Activated CD8-positive, alpha-beta memory T cell treated with anti-CD3 and anti-CD28 coated beads for 24 hours (primary cell): ENCODE measurements at places on chromosomes 7 and 10.
A peak's percentile ranks its signal among the peaks of the same experiment; 100 is the strongest.

DNA sequence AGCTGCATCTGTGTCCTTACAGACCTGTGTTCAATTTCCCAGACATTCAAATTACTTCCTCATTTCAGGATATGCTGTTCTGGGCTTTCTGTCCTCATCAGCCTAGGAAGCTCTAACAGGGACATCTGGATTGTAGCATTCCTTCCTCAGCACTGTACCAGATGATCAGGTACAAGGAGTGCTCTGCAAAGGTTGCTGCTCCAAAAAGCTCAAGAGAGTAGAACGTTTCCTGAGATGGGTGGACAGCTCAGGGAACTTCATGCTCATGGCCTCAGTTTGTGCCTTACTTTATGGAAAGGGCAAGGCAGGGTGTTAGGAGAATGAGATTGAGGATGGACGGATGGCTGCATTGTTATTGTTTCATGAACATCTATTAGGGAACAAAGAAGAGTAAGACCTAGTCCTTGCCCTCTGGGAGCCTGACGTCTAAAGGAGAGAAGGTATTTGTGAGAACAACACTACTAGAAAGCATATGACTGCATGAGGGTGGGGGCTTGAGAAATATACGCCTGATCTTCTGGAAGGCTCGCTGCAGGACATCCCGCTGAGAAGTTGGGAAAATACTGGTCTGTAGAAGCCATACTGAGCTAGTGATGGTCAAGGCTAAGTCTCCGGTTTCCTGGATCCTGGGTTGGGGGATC, 10.5 kb upstream of the ZNF212 start:
- DNase-seq, result no peak

- DNase-seq, result no peak
Observed at GRCh38 chr7:103718482-103719061, 270.9 kb downstream of the RELN start.

GRCh38 chr7:70334871-70335270, 736.6 kb downstream of the AUTS2 start:
- DNase-seq, result no peak

DNA sequence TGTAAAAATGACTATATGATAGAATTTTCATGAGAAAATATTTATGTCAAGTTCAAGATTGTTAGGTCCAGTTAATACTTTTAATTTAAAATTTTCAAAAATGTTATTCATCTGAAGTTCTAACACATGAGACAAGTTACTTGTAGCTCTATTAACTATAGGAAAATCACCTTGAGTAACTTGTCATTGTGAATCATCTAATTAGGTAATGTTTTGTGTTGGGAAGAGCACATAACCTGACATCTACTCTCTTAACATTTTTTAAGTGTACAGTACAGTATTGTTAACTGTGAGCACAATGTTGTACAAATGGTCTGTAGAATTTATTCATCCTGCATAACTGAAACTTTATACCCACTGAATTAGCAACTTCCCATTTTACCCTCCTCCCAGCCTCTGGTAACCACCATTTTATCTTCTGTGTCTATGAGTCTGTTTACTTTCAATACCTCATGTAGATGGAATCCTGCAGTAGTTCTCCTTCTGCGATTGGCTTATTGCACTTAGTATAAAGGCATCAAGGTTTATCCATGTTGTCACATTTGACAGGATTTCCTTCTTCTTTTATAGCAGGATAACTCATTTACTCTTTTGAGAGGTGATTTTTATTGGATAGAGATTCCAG, 54.6 kb downstream of the ARL4A start:
- DNase-seq, result no peak

DNA sequence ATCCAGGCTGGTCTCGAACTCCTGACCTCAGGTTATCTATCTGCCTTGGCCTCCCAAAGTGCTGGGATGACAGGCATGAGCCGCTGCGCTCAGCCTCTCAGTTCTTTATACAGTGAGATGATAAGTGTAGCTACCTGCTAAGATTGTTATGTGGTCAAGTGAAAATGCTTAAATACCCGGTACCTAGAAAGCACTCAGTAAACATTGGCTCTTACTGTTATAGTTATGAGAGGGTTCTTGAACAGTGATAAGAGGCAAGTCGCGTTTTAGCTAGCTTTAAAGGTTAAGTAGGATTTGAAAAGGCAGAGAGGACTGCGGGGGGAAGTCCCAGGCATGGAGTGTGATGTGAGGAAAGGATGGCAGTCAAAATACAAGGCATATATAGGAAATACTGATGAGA, 4.5 kb downstream of the ZKSCAN1 start:
- no peak for DNase-seq

- DNase-seq, result no peak
Observed at GRCh38 chr7:17103984-17104383, 194.5 kb upstream of the AHR start.

DNA sequence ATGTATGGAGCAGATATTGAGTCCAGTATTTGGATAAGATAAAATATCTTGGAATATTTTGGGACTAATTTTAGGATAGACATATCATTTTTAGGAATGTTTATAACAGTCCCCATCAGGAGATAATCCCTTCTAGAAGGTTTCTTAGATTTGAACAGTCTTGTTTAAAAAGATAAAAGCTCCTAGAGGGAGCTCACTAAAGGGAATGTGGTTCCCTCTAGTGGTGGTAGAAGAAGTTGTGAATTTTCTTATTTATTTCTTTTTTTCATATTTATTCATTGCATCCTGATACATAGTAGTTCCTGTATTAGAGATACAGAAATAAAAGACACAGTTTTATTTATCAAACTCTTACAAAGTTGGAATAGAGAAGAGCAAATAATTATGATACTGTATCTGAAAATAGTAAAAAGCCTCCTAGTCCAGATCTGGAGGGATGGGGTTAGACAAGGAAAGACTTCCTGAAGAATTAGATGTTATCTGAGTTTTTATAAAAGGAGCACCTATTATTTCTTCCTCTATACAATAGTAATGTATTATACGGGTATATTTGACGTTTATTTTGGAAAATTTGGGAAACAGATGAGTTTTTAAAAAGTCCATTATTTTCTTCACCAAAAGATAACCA, 24.5 kb upstream of the KLF14 start:
- DNase-seq, result no peak

- DNase-seq, result no peak
Observed at GRCh38 chr10:9294865-9295264, 1240.4 kb downstream of the GATA3 start.

DNA sequence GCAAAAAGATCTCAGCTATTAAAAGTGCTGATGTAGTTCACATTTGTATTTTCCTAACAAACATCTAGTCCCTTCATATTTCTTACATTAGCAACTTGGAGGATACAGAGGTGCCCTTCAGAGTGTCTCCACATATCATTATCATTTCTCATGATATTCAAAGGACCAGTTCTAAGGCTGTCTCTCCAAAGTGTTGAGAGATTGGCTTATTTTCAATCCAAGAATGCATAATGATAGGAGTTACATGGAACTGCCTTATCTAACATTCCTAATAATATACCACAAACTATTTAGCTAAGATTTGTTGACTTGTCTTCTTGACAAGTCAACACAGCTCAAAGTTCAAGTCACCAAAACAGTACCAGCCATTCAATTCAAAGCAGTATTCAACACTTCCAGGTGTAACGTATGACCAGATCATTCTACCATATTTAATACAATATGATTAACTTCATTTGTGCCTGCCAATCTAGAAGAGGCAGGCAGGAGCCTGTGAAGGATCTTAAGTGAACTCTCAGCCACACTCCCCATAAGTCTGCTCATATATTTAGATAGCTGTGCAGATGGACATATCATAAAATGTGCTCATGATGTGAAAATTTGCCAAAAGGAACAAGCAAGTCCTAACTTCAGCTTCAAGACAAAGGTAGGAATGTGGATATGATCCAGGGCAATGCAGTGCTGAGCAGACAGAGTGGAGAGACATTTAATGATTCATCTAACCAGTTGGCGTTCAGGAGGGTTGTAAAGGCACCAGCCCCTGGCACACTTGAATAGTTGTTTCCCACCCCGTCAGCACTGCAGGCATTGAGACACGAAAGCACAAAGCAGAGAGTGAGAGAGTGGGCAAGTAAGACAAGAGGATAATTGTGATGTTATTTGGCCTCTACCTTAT, 108.3 kb downstream of the MTERF1 start:
- DNase-seq, result no peak

DNA sequence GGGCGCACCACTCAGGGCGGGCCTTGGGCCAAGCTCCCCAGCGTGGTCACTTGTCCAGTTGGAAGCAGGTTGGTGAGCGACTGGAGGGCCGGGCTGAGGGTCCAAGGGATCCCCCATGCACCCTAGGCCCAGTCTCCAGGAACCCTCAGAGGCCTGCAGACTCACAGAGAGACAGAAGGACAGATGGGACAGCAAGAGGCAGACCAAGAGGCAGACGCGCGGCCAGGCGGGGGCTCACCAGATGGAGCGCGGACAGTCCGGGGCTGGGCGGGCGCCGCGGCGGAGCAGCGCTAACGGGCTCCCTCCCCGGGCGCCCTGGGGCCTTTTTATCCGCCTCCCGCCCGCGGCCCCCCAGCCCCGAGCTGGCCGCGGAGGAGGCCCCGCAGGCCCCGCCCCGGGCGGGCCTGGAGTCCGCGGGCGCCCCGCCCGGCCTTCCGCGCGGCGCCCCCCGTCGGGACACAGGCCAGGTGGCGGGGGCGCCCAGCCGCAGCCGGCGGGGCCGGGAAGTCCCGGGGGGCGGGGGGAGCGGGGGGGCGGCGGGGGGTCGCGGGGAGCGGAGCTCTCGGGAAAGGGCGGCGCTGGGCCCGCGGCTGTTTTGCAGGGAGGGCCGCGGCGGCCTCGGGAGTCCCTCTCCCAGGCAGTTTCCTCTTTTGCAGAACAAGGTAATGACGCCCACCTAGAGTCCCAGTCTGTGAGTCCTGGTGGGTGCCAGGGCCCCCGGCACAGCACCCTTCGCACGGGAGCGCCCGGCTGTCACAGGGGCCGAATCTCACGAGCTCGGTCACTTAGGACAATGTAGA, at the start of gene LOXL4:
Gene LOXL4 (minus strand): TSS at position 301 of the 800 bp plus-strand sequence. CDS start 5,175 bp downstream, outside the sequence.
- peak; percentile 58 for DNase-seq

DNA sequence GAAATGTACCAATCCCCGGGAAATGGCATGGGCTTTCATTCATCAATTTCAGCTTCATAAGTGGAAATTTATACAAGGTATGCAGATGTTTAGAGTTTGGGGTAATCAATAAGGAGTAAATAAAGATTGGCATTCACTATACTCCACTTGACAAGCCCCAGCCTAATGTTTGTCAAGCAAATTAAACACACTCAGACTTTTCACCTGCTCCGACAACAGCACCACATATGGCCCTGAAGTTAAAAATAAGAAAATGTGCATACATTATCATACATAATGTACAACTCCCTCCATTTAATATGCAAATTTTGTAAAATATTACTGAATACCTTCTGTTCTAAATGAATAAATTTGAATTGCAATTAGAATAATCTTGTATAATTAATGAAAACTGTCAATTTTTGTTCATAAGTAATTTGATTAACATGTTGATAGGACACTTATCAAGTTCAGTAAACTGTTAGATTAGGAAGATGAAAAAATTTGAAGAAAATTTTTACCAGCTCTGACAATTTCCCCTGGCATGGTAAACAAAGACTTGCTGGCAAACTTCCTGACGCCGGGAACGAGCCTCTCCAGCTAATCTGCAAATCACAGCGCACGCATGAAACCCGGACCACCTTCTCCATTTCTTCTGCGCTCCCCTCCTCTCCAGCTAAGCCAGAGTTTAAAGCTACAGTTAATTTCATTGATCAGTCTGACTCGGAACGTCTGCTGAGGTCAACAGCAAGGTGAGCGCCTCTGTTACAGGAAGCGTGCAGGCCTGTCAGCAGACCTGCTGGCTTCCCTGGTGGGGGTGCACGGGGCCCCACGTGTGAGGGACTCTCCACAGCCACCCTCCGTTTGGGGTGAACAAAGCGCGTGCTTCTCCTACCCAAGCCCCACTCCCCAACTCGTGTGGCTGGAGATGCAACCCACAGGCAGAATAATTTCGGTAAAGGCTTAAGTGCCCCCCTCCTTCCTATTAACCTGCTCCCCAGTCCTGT, 70.7 kb downstream of the EBF3 start:
- no peak for DNase-seq

- no peak for DNase-seq
Observed at GRCh38 chr7:36205803-36206202, 52.7 kb downstream of the EEPD1 start.

GRCh38 chr7:112197322-112197721, 8.9 kb downstream of the DOCK4 start:
- no peak for DNase-seq

DNA sequence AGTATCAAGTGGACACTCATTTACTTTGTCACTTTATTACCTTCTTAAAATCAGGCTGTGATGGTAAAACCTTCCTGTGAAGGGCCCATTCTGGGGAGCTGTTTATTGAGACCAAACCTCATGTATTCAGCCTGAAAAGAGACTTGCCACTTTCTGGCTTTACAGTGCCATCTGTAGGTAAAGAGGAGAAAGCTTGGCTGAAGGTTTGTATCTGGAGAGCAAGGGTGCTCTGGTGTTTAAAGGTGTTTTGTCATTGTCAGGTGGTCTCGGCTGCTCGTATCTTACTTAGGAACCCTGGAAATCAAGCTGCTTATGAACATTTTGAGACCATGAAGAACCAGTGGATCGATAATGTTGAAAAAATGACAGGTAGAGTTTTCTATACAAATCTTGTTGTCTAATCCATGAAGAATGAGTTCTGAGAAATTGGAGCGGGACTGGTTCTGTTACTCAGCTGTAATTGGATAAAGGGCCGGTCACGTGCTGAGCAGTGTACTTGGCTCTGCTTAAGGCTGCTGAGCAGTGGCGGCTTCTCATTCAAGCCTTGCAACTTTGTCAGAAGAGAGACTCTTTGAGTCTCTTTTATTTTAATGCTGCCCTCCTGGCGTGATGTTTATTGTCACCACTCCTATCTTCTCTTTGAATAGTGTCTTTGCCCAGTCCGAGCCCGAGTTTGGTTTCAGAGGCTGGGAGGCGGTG, 46.9 kb downstream of the AP3M1 start:
- no peak for DNase-seq

DNA sequence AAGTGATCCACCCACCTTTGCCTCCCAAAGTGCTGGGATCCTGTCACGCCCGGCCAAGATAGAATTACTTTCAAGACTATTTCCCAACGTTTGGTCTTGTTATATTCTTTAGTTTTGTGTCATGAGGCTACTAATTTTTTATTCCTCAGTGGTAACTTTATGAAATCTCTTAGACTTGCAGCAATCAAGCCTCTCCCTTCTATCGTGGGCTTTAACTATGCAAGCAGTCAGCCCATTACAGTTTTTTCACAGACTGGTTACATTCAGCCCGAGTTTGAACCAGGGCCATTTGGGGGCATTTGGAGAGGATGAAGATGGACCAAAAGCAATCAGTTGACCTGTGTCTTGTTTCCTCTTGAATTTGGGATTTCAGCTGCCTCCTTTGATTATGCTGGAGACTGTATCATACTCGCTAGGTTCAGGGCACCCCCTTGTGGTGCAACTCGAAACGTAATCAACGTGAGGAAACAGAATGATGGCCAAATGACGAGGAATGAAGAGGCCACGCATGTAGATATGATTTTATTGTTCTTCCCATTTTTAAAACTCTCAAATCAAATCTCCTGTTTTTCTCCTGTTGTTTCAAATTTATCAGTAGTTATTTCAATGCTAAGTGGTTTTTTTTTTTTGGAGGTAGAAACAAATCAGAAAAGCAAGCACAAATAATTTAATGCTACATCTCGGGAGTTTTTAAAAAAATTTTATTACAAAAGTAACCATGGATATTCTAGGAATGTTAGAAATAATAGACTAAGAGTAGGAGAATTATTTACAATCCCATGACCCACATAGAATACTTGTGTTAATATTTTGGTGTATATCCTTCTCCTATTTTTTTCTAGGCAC, 151.6 kb downstream of the KIAA1217 start:
- DNase-seq, result no peak

- DNase-seq, result no peak
Observed at GRCh38 chr10:1294748-1295147, 238.6 kb downstream of the WDR37 start.

- DNase-seq, result no peak
Observed at GRCh38 chr7:87506246-87507180, 31.0 kb upstream of the ABCB4 start.
